GM06990 (cell line): ENCODE measurements at places on chromosomes 7 and 10.

DNA sequence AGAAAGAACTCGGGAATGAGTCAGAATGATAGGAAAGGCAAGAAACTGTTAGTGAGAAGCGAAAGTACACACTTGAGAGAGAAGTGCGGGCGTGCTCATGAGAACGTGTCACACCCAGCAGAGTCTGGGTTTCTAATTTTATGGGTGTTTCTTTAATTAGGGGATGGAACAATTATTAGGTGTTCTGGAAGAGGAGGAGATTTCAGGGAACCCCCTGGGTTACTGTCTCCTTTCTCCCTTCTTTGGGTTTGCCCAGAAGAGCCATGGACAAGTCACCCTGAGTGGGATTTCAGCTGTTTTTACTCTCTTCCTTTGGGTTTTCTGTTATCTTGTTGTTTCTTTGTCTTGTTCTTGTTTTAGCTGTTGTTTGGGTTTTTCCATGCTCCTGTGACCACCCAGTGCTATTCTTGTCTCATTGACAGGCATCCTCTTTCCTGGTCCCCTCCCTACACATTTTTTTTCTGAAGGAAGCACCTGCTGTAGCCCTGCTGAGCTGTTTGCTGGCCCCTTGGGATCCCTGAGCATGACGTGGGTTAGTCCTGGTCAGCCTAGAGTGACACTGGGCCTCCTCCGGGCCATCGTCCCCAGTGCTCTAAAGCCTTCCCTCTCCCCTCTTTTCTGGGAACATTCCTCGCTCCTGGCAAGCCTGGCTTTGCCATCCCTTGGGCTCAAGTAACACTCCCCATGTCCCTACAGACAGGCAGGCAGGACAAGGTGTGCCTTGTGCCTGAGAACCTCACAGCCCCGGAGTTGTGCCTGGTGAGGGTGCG lies 3.5 kb downstream of the SH2D4B start:
- no peak for DNase-seq

- no peak for DNase-seq
These were observed 41.3 kb downstream of the TBATA start for GRCh38 chr10:70743879-70744278.

DNA sequence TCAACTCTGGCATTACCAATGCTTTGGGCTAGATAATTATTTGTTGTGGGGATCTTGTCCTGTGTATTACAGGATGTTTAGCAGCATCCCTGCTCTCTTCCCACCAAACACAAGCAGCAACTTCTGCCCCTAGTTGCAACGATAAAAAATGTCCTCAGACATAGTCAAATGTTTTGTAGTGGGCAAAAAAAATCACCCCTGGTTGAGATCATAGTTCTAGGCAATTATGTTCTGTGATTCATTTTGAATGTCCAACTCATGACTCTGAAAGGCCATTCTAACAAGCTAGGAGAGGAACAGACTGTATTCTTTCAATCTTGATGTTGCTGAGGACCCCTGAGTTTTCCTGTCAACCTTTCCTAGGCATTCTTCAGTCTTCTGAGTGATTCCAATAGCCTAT lies 79.5 kb downstream of the RTKN2 start:
- DNase-seq = no peak

GRCh38 chr10:132446661-132447445 lies 49.9 kb downstream of the PWWP2B start:
- DNase-seq = peak; percentile 48

DNA sequence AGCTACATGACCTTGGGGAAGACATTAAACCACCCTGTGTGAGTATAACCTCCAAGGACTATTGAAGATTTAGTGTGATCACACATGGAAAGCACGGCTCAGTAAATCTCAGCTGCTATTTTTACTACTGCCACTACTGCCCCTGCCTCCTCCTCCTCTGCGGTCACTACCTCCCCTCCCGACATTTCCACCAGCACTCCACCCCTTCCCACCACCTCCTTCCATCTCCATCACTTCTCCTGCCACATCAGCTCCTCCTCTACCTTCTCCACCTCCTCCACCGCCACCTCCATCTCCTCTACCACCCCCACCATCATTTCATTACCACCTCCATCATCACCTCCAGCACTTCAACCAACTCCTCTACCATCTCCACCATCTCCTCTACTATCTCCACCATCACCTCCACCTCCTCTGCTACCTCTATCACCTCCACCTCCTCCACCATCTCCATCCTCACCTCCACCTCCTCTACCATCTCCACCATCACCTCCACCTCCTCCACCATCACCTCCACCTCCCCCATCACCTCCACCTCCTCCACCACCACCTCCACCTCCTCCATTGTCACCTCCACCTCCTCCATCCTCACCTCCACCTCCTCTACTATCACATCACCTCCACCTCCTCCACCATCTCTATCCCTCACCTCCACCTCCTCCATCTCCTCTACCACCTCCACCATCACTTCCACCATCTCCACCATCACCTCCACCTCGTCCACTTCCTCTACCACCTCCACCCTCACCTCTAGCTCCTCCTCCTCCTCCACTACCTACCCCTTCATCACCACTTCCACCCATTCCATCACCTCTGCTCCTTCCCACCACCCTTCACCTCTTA lies 69.4 kb downstream of the GRB10 start:
- no peak for DNase-seq

DNA sequence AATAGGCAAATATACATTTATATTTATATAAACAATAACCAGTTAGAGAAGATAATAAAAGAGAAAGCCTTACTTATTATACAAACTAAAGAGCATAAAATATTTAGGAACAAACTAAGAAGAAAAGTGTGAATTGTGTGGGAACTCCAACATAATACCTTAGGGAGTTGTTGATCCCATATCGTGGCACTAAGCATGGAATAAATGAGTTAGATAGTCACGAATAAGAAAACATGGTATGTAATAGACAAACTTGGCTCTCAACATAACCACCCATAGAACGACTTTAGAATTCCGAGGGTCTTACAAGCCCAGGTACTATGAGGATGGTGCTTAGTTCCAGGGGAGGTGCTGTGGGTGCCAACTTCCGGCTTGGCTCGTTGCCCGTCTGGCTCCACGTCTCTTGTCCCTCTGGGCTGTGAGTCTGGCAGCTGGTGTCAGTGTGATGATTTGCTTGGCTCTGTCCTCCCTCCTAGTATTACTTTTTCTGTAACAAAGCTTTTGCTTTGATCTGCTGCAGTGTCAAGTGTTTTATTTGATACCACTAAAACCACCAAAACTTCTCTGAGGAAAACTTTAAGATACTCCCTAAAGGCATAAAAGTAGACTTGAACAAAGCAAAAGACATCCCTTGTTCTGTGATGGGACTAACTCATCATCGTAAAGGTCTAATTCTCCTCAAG lies 9.5 kb upstream of the RBM20 start:
- no peak for DNase-seq

DNA sequence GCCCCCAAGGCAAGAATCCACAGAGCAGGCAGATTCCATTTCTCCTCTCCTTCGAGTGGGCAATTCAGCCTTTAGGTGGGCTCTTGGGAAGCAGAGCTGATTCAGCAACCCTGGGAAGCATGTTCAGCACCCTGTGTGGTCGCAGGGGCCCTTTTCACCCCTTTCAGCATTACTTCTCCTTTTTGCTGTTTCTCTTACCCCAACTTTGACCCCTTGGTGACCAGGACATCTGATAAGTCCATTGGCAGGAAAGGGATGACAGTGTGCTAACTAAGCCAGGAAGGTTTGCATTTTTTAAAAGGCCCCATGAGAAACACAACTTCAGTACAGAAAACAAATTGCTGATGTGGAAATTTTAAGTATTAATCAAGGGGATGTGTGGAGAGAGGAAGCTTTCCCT lies 283.7 kb upstream of the NRP1 start:
- DNase-seq = no peak

GRCh38 chr7:514651-515598 lies 4.7 kb downstream of the PDGFA start:
- DNase-seq = no peak

DNA sequence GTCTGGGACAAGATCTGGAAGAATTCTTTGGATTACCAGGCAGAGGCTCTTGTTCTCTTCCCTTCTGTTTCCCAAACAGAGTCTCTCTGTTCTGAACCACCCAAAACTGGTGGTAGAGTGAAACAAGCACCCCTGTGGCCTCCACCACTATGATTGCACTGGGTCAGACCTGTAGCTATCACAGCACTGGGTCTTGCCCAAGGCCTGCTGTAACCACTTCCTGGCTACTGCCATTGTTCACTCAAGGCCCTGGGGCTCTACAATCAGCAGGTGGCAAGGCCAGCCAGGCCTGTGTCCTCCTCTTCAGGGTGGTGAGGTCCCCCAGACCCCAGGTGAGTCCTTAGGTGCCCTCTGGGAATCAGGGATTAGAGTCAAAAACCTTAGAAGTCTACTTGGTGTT lies 4.1 kb upstream of the LRRC17 start:
- no peak for DNase-seq

DNA sequence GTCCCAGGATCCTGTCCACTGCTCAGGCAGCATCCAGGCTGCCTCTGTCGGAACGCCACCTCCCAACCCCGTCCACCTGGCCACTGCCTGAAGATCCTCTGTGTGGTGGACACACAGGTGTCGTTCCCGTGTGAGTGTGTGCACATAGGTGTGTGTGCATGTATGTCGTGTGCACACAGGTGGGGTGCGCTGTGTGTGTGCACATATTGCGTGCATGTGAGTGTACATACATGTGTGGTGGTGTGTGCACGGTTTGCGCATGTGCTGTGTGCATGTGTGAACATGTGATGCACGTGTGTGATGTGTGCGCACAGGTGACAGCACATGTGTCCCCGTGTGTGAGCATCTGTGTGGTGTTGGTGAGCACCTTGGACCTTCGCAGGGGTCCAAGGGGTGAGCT lies 7.1 kb downstream of the TMEM184A start:
- DNase-seq = peak; percentile 7
